NCI-H1092 treated with DMSO at 0.1 percent for 48 hours (cell line): ENCODE measurements at places on chromosomes 1 and 21.

DNA sequence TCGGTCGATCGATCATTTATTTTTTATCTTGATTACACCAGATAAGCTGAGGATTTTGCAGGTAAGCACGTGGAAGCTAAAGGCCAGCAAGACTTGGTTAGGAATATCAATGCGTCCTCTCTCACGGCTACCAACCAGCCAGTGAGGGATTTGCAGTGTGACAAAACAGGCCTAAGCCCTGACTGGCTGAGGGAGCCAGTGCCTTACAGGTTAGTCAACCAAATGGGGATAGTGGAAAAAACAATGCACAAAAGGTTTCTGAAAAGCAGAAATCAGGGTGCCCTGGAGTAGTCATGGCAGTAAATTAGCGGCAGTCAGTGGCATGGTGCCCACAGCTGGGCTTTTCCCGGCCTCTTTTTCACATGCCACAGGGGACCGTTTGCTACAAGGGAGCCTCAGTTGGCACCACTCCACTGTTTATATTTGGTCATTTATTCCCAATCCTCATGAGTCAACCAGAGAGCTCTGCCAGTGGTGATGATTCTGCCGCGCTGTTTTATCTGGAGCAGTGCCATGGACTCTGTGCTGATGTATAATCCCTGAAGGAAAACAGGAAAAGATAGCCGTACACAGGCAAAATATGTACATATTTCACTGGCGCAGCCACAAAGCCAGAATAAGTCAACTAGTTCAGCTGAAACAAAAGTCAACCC lies 167.6 kb downstream of the RHOU start:
- DNase-seq = peak; percentile 99

DNA sequence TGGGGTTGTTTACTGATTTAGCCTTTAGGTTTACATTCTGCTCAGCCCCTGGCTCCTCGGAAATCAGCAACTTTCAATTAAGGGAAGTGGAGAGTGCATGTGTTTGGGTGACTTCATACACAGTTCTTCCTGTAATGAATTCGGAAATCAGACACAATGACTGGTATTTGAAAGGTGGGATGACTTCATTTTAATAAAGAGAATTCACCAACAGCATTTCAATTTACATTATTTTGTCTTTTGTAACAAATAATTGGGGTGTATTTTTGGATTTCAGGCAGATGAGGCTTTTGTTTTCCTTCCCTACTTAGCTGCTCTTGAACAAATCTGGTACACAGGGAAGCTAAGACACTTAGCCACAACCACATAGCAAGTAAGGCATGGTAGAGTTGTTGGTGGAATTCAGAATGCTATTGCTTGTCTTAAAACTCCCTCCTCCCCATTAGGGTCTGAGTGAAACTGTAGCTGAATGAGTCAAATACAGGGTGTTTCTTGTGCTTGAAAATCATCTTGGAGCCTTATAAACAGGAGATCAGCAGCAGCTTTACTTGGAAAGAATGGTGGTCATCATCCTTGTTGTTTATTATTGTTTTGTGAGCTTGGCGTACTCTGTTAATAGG lies 917 bp downstream of the STX12 start:
- DNase-seq = no peak

- DNase-seq = no peak
Observed at GRCh38 chr1:167790117-167790516, 68.3 kb downstream of the MPZL1 start.

DNA sequence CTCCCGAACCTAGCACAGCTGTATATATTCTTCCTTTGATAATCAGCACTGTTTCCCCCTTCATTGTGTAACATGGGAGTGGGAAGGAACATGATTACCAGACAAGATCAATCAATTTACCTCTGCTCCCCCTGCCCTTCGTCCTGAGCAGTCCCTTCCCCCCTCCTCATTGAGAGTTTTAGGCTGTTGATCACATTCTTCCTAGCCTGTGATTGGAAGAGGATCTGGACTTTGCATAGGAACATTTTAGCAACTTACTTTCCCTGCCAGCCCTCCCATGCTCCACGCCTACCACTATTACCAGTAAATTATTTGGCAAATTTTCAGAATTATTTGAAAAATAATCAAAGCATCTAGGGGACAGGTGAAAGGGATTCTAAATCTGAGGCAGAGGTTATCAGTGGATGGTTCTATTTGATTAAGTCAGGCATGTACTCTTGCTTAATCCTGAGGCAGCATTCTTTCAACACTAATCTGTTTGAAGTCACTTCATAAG lies 62.7 kb upstream of the ABCD3 start:
- no peak for DNase-seq

- DNase-seq = no peak
Observed at GRCh38 chr1:194723067-194723466, 1536.7 kb upstream of the B3GALT2 start.

- DNase-seq = no peak
Observed at GRCh38 chr1:231828182-231828920, 201.8 kb downstream of the DISC1 start.

DNA sequence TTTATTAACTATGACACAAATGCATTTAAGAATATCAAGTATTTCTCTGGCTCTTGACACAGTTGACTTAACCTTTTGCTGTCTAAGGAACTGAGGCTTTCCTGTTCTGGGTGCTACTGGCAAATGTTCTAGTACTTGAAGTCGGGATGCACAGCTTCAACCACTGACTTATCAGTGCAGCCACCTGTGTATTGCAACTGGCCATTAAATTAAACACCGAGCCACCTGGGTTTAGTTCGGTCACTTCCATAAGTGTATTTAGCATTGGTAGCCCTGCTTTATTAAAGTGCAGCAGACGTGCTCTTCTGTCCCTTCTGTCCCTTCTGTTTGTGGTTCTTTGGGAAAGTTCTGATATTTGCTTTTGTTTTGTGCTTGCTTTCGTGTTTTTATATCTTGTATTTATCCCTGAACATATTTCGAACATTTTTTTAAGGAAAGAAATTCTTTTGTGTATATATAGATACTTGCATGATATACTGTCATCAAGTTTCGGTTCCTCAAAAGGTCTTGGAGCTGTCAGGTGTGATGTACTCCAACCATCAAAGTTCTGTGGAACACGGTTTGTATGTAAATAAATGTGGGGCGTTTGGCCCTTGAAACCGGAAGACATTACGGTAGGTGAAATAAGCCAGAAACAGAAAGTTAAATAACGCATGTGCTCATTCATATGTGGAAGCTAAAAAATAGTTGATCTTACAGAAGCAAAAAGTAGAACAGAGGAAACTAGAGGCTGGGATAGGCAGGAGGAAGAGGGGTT lies 297.9 kb upstream of the GREM2 start:
- no peak for DNase-seq

DNA sequence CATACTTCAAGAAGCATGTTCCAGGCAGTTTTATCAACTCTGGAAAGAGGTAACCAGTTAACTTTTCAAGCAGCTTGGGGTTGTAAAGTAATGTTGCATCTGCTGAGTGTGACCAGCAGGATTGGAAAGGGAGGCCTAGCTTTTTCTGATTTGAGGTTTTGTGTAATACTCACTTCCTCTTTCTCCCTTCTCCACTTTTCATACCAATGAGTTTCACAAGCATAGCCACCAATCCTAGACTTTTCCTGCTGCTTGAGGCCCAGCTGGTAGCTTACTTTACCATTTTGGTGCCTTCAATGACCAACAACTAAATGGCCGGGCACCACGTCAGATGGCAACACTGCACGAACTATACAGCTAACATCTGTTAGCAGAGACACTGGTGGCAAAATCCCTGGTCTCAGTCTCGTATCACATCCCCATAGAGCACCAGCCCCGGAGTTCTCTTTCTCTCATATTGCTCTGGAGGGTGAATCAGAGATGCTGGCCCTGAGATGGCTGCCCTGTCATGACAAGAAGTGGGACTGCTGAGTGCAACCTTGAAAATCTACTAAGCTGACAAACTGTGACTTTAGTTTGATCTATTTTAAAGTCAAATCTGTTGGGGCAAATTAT lies 14.8 kb upstream of the GPR88 start:
- no peak for DNase-seq
